ENCODE measurements at places on chromosomes 5 and 9.

- DNase-seq = no peak
Measured at GRCh38 chr5:127702926-127703561, at the start of gene CCDC192. CCDC192 (plus strand) TSS chr5:127703391; CDS start chr5:127703446, 55 bp downstream.

- DNase-seq = no peak
Measured at GRCh38 chr5:54090495-54091120, 219.8 kb downstream of the ARL15 start.

DNA sequence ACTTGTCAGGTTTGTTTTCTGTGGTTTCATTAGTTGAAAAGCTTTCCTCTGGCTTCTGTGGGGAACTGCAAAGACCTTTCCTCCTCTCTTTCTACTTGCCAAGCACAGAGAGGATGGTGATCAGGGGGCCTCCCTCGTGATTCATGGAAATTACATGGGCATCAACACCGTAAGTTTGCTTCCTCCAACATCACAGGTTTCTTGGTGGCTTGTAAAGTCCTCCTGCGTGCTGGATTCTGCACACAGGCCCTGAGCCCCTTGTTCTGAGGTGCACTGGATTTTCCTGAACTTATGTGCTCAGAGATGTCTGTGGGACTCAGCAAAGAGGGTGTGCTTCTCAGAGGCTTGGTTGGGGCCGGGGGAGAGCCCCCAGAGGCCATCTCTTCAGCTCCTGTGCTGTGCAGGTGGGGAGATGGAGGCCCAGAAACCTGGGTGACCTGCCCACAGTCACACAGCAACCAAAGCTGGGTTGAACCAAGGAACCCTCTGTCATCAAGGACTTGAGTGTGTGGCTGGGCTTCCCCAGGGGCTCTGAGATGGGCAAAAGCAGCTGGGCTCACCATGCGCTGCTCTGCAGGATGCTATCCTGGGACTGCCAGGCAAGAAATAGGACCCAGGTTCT is 36.5 kb downstream of the RGS3 start:
- no peak for DNase-seq

- DNase-seq = no peak
Measured at GRCh38 chr5:139204196-139204595, 6.0 kb upstream of the SIL1 start.

GRCh38 chr5:74942622-74943286 is 76.6 kb upstream of the FAM169A start:
- DNase-seq = no peak

DNA sequence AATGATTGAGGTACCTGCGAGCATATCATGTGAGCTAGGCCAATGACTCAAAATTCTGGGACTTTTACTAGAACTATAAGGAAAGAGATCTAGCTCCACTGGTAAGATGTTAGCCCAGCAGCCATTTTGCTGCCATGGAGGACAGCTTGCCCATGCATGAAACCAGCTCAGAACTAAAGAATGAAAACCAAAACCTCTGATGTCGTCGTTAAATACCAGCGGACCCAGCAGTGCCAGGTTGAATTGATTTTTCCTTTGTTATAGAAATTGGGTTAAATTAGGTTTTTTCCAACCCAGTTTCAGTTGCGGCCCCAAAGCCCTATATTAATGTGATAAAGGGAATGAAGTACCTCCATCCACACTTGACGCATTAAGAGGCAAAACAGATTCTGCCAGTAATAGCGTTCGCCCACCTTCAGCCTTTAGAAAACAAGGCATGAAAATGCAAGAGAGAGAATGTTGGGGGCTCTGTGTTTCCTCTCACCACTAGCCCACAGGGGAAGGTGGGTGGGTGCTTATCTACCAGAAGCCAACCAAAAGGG is 5.5 kb upstream of the ITK start:
- DNase-seq = no peak
